ENCODE measurements at places on chromosomes 5 and 9.

DNA sequence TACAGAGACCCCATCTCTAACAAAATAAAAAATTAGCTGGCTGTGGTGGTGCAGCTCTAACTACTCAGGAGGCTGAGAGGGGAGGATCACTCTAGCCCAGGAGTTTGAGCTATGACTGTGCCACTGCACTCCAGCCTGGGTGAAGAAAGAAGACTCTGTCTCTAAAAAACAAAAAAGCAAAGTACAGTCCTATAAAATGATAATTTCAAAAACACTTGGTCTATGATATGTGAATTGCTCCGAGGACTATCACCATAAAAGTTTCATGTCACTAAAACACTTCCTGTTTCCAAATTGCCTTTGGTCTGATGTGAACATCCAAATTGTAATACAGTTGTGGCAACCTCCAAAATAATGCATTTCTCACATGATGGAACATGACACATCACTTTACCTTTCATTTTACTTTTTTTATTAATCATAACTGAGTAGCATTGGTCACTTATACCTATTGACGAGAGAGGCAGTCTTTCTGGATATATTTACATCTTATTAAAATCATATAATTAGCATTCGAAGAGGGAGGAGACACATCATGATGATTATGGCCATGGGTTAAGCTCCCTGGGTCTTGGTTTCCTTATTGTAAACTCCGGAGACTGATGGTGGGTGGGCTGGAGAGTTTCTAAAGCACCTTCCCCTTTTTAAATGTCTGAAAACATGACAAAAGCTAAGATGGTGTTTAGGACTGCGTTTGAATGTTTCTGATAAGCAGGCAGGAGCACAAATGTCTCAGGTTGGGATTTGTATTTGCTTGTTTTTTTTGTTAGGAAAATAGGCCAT lies 25.8 kb upstream of the CD180 start:
- DNase-seq, result no peak

DNA sequence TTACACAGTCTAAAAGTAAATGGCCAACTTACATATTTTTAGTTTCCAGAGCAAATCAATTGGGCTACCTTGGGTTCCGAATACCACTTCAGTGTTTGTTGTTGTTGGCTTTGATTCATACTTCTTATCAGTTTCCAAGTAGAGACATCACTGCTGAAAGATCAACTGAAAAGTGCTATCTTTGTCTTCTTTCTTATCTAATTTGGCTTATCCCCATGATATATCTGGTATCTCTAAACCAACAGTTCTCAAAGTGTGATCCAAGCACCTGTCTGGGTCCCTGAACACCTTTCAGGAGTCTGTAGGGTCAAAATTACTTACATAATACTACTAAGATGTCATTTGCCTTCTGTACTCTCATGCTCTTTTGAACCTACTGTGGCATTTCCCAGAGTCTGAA lies 200.0 kb downstream of the PARP8 start:
- no peak for DNase-seq

- no peak for DNase-seq
Observed at GRCh38 chr5:163914910-163915309, 409.5 kb downstream of the MAT2B start.

GRCh38 chr5:15993334-15993733 lies 186.3 kb downstream of the MARCHF11 start:
- peak; percentile 83 for DNase-seq

- no peak for DNase-seq
Observed at GRCh38 chr5:42666869-42667268, 89.7 kb upstream of the CCDC152 start.

DNA sequence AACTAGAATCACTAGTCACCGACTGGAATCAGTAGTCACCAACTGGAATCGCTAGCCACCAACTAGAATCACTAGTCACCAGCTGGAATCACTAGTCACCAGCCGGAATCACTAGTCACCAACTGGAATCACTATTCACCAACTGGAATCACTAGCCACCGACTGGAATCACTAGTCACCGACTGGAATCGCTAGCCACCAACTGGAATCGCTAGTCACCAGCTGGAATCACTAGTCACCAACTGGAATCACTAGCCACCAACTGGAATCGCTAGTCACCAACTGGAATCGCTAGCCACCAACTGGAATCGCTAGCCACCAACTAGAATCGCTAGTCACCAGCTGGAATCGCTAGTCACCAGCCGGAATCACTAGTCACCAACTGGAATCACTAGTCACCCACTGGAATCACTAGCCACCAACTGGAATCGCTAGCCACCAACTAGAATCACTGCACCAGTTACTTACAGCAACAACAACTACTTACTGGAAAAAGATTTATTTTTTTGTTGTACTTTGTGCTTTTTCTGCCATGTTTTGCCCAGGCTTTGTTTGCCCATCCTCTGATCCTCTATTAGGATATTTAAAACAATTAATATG lies 25.7 kb upstream of the FLT4 start:
- no peak for DNase-seq

DNA sequence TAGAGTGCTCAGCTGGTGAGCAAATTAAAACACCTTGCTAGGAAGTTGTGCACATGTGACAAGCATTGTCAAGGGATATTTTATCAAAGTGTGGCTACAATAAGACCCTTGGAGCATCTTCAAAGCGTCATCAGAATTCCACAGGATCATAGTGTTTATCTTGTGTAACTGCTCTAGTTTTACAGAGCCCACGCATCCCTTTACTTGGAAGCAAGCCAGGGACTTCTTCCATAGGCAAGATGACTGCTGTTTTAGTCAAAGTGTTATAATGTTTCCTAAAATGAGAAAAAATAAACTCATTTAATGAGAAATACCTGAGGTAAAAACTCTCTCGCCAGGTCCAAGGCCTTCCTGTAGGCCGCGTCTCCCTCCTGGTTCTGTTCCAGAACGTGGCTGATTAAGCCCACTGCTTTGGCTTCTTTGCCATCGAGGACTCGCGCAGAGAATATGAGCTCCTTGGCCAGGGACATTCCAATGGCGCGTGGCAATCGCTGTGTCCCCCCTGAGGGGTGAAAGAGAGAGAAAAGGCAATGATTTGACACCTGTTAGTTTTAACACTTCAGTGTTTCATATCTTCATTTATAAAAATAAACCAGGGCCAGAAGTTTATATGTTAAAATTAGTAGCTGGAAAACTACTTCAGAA lies 141.1 kb downstream of the AUH start:
- DNase-seq, result no peak

DNA sequence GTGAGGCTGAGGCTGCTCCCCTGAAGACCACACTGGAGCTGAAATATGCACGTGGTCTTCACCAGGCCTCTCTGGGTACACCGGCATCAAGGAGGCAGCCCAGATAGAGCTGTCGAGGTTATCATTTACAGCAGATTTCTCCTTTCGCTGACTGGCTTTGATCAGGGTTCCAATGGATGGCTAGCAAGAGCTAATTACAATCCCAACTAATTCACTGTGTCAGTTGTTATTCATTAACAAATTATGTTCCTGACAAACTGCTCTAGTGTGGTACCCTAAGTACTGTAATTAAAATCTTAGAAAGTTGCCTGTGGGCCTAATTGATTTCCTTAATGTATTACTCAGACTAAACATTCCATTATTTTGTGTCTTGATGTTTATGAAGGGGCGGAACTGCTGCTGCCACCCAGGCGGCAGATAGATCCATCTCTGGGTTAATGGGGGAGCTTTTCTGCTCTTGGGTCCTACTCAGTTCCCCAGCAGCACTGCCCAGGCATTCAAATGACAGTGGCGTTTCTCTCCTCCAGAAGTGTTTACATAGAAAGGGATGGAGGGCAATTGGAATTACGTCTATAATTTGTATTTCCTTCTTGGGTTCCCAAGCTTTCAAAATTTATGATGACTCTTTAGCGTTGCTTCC lies 71.7 kb upstream of the RAD23B start:
- no peak for DNase-seq

GRCh38 chr5:109532773-109533364 lies 123.1 kb upstream of the PJA2 start:
- DNase-seq, result no peak

- DNase-seq, result no peak
Observed at GRCh38 chr9:36828611-36829013, 205.5 kb downstream of the PAX5 start.

- DNase-seq, result no peak
Observed at GRCh38 chr9:3863686-3864085, 337.9 kb upstream of the RFX3 start.

- no peak for DNase-seq
Observed at GRCh38 chr9:132589148-132590036, 7.0 kb downstream of the BARHL1 start.

- DNase-seq, result no peak
Observed at GRCh38 chr5:80784451-80784850, 129.7 kb upstream of the DHFR start.

DNA sequence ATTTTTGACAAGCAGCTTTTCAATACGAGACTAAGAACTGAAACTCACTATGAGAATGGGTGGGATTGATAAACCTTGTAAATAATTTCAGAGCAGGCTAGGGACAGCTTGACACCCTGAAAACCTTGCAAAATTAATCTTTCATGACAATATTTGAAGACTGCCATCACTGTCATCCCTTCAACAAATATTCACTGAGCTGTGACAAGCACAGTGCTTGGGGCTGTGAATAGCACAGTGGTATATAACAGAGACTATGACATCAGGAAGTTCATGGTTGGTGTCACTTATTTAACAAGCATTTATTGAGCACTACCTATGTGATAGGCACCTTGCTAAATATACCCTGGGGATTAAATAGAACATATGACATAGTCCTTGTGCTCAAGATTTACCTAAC lies 741.0 kb upstream of the RIOK2 start:
- no peak for DNase-seq

DNA sequence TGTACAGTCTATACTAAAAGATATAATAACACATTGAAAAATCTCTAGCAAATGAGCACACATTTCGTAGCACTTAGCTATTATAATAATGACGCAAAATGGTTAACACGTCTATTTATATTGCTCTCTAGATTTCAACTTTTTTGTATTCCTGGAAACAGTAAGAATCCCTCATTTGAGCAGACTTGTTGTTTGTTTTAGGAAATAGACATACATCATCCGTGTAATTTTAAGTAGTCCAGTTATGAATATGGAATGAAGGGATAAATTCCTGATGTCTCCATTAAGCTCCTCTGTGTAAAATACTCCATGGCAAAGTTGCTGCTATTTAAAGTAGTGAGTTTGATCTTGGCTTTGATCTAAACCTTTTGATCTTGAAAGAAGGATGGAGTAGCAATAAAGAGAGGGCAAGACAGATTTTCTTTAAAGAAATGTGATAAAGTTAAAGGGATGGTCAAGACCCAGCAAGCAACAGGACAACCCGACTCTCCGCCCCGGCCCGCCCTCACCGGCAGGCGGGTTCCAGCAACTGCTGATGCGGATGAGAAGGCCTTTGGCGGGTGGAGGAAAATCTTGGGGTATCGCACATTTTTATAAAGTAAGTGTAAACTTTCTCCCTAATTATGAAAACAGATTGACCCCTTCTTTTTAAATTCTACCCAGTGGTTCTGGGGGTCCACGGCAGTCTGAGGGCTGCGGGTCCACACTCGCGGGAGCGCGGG lies 277.4 kb downstream of the AOPEP start:
- peak; percentile 53 for DNase-seq

DNA sequence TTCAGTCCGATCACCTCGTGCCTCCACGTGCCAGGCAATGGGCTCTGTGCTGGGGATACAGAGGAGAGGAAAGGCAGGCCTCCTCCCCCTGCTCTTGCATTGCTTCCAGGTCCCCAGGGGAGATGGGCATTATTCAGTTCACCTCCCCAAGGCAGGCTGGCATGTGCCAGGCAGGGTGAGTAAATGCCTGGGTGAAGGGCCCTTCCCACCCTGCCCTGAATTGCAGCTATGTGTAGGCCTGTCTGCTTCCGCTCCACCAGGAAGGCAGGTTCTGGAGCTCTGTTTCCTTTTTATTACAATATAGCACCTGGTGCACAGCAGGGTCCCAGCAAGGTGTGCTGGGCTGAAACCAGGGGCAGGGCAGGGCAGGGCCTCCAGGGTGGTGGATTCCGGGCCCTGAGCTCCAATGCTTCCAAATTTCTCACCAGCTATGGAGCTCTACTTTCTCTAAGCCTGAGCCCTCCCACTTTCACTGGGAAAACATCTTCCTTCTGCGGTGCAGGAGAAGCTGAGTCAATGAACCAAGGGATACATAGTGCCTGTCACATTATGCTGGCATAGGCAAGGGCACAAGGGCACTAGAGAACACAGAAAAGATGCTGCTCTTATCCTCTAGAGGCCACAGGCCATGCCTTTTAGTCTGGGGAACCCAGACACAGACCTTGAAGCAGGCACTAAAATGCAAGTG lies 42.0 kb downstream of the SHB start:
- no peak for DNase-seq
